ENCODE measurements at places on chromosomes 7 and 10. TPM values are rescaled to one million over a fixed set of nuclear protein-coding genes. Genes with fewer than 3 reads are reported as not detected.

ELFN1 gene
- 9.3 TPM for polyA plus RNA-seq

VIM gene
- polyA plus RNA-seq = 1,231 TPM

PRRT4 gene
- polyA plus RNA-seq = 0.81 TPM

TNKS2 gene
- polyA plus RNA-seq = 69.3 TPM
